ENCODE measurements at places on chromosomes 12 and 14. TPM values are rescaled to one million over a fixed set of nuclear protein-coding genes. Genes with fewer than 3 reads are reported as not detected.

The GOLGA5 gene
- total RNA-seq, result 35.4 TPM

The RERGL gene
- total RNA-seq, result not detected

The FOXG1 gene
- not detected for total RNA-seq

The SDSL gene
- total RNA-seq, result 5.9 TPM

The IAPP gene
- total RNA-seq, result not detected

The PHC1 gene
- total RNA-seq, result 31.6 TPM

The CPNE6 gene
- not detected for total RNA-seq

The ZNF140 gene
- 23.1 TPM for total RNA-seq

The RNASE1 gene
- total RNA-seq, result 1.7 TPM

The LRTM2 gene
- not detected for total RNA-seq

The FGF6 gene
- total RNA-seq, result not detected

The COX8C gene
- not detected for total RNA-seq

The OR4E2 gene
- not detected for total RNA-seq

The METAP2 gene
- 260 TPM for total RNA-seq

The ITGB7 gene
- 0.54 TPM for total RNA-seq

The GARIN6 gene
- total RNA-seq, result not detected

The RASSF9 gene
- total RNA-seq, result 8.5 TPM

The DAO gene
- total RNA-seq, result not detected

The MMP14 gene
- total RNA-seq, result 258 TPM

The POTEM gene
- not detected for total RNA-seq

The CLEC6A gene
- not detected for total RNA-seq

The KRT76 gene
- total RNA-seq, result not detected

The MYF6 gene
- not detected for total RNA-seq

The SINHCAF gene
- total RNA-seq, result 4.4 TPM

The MYRFL gene
- total RNA-seq, result not detected

Measured in fibroblast of the aortic adventitia (primary cell).